Sigmoid colon (tissue), 7 donors: ENCODE measurements at places on chromosomes 5 and 9. TPM values are rescaled to one million over a fixed set of nuclear protein-coding genes. Genes with fewer than 3 reads are reported as not detected.

GRCh38 chr9:135077497-135078200, 9.8 kb upstream of the OLFM1 start:
- H3K36me3 ChIP-seq, result no peaks in the 10 kb centered on the region
- no peak overlapping the region for H3K27ac ChIP-seq
- DNase-seq, result peak; percentile 40
- H3K27me3 ChIP-seq, result no peaks in the 10 kb centered on the region
- peaks cover 19% of the 10 kb centered on the region for H3K4me1 ChIP-seq

GRCh38 chr9:121598167-121598964, 53.1 kb upstream of the DAB2IP start:
- peaks cover 32% of the 10 kb centered on the region for H3K4me1 ChIP-seq
- no peaks in the 10 kb centered on the region for H3K27me3 ChIP-seq

DNA sequence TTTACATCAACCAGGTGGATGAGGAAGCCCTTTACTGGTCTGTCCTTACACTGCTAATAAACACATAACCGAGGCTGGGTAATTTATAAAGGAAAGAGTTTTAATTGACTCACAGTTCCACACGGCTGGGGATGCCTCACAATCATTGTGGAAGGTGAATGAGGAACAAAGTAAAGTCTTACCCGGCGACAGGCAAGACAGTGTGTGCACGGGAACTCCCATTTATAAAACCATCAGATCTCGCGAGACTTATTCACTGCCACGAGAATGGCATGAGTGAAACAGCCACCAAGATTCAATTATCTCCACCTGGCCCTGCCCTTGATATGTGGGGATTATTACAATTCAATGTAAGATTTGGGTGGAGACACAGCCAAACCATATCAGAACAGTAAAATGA, 67.3 kb upstream of the GRAMD2B start:
- H3K27ac ChIP-seq, result no peak overlapping the region
- H3K4me1 ChIP-seq, result peaks cover 5% of the 10 kb centered on the region
- DNase-seq, result no peak
- H3K36me3 ChIP-seq, result no peaks in the 10 kb centered on the region

- no peaks in the 10 kb centered on the region for H3K27me3 ChIP-seq
- no peaks in the 10 kb centered on the region for H3K36me3 ChIP-seq
- peaks cover 99% of the 10 kb centered on the region for H3K4me1 ChIP-seq
- H3K27ac ChIP-seq, result peak overlapping the region; percentile 90
Measured at GRCh38 chr9:122087406-122088200, 5.5 kb downstream of the TTLL11 start.

SURF2 gene
- 32.3 TPM for total RNA-seq

DNA sequence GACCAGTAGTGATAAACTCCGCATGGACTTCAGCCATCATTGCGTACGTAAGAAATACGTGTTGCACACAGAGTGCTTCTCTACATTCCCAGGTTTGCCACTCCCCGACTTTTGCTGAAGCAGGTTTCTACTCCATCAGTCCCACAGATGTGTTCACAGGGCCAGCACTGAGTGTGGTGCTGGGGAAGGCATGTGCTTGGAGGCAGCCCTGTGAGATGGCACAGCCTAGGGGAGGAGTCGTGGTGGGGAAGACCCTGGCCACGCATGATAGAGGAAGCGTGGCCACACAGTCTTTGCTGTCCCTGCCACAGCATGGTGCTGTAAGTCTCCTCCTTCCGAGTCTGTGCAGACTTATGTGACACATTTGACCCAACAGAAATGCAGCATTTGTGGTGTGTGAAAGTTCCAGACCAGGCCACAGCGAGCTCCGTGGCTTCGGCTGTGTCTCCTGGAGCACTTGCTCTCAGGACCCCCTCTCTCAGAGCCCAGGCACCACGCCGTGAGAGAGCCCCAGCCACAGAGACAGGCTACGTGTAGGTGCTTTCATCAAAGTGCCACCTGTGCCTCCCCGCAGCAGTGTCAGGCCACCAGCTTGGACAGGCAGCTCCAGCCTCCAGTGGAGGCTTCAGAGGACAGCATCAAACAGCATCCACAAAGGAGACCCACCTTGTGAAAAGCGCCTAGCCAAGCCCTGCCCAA, 197.8 kb downstream of the AUH start:
- no peak overlapping the region for H3K4me3 ChIP-seq
- no peaks in the 10 kb centered on the region for H3K27me3 ChIP-seq
- no peak for DNase-seq
- no peak overlapping the region for H3K27ac ChIP-seq
- H3K4me1 ChIP-seq, result peaks cover 4% of the 10 kb centered on the region

FOXD4 gene
- 1.1 TPM for total RNA-seq

OLFML2A gene
- total RNA-seq, result 67.8 TPM

- no peaks in the 10 kb centered on the region for H3K27me3 ChIP-seq
- H3K27ac ChIP-seq, result no peak overlapping the region
- no peaks in the 10 kb centered on the region for H3K36me3 ChIP-seq
- H3K4me1 ChIP-seq, result no peaks in the 10 kb centered on the region
Measured at GRCh38 chr9:114538241-114538640, 33.0 kb upstream of the WHRN start.

GRCh38 chr5:170599756-170600155, 95.9 kb downstream of the KCNIP1 start:
- H3K36me3 ChIP-seq, result no peaks in the 10 kb centered on the region
- DNase-seq, result no peak
- H3K4me1 ChIP-seq, result peaks cover 12% of the 10 kb centered on the region

- DNase-seq, result no peak
- H3K36me3 ChIP-seq, result no peaks in the 10 kb centered on the region
- peaks cover 11% of the 10 kb centered on the region for H3K4me1 ChIP-seq
- H3K27ac ChIP-seq, result no peak overlapping the region
- no peaks in the 10 kb centered on the region for H3K27me3 ChIP-seq
Measured at GRCh38 chr9:94112716-94113465, 28.6 kb downstream of the PTPDC1 start.

IL3 gene
- total RNA-seq, result not detected

DNA sequence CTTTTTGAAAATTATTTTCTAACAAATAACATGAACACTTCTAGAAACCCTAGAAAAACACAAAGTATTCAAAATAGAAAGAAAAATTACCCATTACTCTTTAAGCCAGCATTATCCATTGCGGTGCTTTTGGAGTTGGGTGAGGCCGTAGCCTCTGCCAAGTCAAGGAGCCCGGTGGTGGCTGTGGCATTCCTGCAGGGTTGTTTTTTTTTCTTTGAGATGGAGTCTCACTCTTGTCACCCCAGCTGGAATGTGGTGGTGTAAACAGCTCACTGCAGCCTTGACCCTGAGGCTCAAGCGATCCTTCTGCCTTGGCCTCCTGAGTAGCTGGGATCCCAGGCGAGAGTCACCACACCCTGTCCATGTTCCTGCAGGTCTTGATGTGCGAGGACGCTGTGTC, 8.2 kb upstream of the AHRR start:
- H3K27ac ChIP-seq, result no peak overlapping the region
- no peak for DNase-seq
- H3K27me3 ChIP-seq, result no peaks in the 10 kb centered on the region

TIMD4 gene
- total RNA-seq, result not detected

DNA sequence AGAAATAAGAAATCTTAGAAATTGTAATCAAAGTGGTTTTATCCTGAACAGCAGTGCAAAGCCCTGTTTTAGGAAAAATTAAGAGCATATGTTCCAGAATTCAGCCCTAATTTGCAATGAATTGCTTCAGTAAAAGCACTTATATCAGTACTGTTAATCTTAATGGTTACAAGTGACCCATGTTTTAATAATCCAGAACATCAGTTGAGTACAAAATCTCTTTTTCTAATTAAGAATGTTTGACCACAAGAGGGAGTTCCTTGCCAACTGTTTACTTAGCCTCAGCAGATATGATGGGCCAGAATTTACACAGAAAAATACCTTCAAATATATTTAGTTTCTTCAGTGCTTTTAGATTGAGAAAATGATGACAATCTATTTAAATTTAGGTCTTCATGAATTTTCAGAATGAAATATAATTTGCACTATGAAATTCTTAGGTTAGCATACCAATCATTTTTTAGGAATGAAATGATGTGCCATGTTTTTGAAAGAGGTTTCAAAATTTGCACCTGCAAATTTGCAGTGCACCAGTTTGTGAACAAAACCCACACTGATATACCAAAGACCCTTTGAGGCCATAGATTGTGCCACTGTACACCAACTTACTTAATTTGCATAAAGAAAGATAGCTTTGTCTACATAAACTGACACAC, 926.3 kb upstream of the ARRDC3 start:
- no peaks in the 10 kb centered on the region for H3K27me3 ChIP-seq
- H3K4me1 ChIP-seq, result no peaks in the 10 kb centered on the region
- DNase-seq, result no peak

PTGES gene
- total RNA-seq, result 6.8 TPM

CCT5 gene
- total RNA-seq, result 92.2 TPM

DNAJC18 gene
- 12.5 TPM for total RNA-seq

PCAT7 gene
- total RNA-seq, result not detected

DNA sequence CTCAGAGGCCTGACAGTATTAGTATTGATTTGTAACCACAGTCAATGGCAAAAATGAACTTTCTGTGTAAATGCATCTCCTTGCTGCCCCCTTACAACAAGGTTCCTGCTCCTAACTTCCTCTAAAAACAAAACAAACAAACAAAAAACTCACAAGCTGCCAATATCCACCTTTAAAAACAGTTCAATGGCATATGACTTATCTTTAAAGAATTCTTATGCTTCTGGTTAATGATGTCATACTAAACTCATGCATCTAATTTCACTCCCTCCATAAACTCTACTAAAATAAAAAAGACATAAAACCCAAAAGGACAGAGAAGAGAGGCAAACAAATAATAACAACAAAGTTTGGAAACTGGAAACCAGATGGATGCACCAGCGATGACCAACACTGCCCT, 9.0 kb upstream of the OR1N1 start:
- no peak overlapping the region for H3K27ac ChIP-seq
- no peak for DNase-seq
- no peaks in the 10 kb centered on the region for H3K36me3 ChIP-seq

IFNA13 gene
- not detected for total RNA-seq

- DNase-seq, result no peak
- H3K27me3 ChIP-seq, result no peaks in the 10 kb centered on the region
- no peak overlapping the region for H3K27ac ChIP-seq
- H3K4me3 ChIP-seq, result no peak overlapping the region
- no peaks in the 10 kb centered on the region for H3K4me1 ChIP-seq
Measured at GRCh38 chr5:140259500-140259899, 43.4 kb downstream of the PFDN1 start.

RETREG1 gene
- 14.6 TPM for total RNA-seq

DNA sequence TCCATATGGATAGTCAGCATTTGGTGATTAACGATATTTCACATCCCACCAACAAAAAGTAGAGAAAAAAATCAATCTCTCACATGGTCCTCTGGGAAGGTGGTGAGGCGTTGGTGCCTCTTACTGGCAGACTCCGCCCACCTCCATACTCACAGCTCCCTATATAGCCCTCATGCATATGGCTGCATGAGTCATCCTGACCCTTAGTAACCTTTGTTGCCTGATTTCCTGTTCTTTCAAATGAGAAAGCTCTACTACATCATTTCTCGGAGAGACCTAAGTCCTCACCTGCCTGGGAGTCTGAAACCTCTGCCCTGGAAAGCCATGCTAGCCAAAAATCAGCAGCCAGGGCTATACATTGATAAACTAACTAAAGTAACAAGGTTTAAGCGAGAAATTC, 33.3 kb upstream of the ABCA1 start:
- H3K4me1 ChIP-seq, result no peaks in the 10 kb centered on the region
- no peaks in the 10 kb centered on the region for H3K36me3 ChIP-seq
- no peak overlapping the region for H3K27ac ChIP-seq

NR5A1 gene
- total RNA-seq, result not detected

RNF180 gene
- total RNA-seq, result 19.1 TPM

- H3K27ac ChIP-seq, result peak overlapping the region; percentile 61
- no peaks in the 10 kb centered on the region for H3K27me3 ChIP-seq
- no peak overlapping the region for H3K4me3 ChIP-seq
- no peak for DNase-seq
Measured at GRCh38 chr5:14417276-14417730, 164.3 kb upstream of the OTULINL start.

GRCh38 chr5:52564587-52564986, 223.1 kb upstream of the ITGA1 start:
- H3K27ac ChIP-seq, result no peak overlapping the region
- no peak for DNase-seq
- H3K4me1 ChIP-seq, result no peaks in the 10 kb centered on the region
- no peak overlapping the region for H3K4me3 ChIP-seq

NANS gene
- total RNA-seq, result 24.6 TPM

SPATA31D1 gene
- not detected for total RNA-seq

DNA sequence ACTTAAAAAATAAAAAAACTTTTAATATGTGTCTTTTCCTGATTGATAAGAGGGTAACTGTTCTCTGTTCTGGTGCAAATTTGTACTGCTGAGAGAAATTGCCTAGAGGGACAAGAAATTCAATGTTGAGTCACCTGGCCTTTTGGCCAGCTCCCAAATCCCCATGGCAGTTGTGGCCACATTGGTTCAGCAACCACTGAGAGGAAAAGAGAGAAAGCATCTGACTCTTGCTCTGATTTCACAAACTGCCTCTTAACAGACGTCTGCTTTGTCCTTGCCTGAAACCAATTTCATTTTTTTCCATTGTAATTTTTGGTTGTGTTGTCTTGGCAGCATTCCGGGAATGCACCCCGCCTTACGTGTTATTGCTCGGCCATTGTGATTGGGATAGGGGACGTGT, 42.4 kb downstream of the NTRK2 start:
- H3K36me3 ChIP-seq, result no peaks in the 10 kb centered on the region
- no peaks in the 10 kb centered on the region for H3K4me1 ChIP-seq
- no peaks in the 10 kb centered on the region for H3K27me3 ChIP-seq
- no peak for DNase-seq
- H3K4me3 ChIP-seq, result no peak overlapping the region
- no peak overlapping the region for H3K27ac ChIP-seq

- peak overlapping the region; percentile 81 for H3K27ac ChIP-seq
- H3K27me3 ChIP-seq, result no peaks in the 10 kb centered on the region
- H3K4me3 ChIP-seq, result no peak overlapping the region
- no peaks in the 10 kb centered on the region for H3K36me3 ChIP-seq
- DNase-seq, result no peak
Measured at GRCh38 chr9:96141666-96142065, 160.3 kb downstream of the HSD17B3 start.

GRCh38 chr9:20579524-20580314, 42.6 kb downstream of the MLLT3 start:
- H3K27me3 ChIP-seq, result no peaks in the 10 kb centered on the region
- H3K4me3 ChIP-seq, result no peak overlapping the region
- DNase-seq, result no peak
- H3K36me3 ChIP-seq, result no peaks in the 10 kb centered on the region

RANBP17 gene
- 11.4 TPM for total RNA-seq

GRCh38 chr5:150516011-150516410, 8.1 kb downstream of the NDST1 start:
- no peak for DNase-seq
- H3K27me3 ChIP-seq, result no peaks in the 10 kb centered on the region
- H3K4me1 ChIP-seq, result peaks cover 68% of the 10 kb centered on the region
- no peaks in the 10 kb centered on the region for H3K36me3 ChIP-seq
- no peak overlapping the region for H3K4me3 ChIP-seq
